Neural crest cell (in vitro differentiated cells): ENCODE measurements at places on chromosomes 2 and 18.

DNA sequence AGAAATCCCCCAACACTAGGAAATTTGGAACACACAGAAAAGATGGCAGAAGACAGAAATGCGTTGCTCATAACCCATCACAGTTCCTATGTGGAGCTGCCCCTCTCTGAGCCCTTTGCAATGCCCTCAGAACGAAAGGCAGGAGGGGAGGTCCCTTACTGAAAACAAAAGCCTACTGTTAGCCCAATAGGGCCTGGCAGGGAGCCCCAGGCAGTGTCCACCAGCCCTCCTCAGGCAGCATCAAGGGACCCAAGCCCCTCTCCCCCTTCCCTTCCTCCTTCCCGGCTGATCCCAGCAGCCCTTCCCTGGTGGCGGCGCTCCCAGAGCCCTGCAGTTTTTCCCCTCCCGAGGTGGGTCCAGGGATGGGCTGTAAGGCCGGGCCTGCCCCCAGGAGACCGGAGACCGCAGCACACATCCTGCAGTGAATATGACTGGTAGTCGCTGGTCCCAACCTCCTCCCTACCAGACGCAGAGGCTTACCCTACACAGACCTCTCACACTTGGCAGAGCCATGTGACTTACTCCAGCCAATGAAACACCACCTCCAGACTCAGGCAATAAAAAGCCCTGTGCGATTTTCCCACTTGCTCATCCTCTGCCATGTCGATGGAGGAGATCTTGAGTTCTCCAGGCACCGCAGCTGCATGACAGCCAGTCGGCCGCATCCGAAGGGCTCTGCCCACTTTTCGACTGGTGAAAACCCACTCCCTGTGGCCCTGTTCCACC is 19.4 kb upstream of the DUSP2 start:
- no peak for DNase-seq

DNA sequence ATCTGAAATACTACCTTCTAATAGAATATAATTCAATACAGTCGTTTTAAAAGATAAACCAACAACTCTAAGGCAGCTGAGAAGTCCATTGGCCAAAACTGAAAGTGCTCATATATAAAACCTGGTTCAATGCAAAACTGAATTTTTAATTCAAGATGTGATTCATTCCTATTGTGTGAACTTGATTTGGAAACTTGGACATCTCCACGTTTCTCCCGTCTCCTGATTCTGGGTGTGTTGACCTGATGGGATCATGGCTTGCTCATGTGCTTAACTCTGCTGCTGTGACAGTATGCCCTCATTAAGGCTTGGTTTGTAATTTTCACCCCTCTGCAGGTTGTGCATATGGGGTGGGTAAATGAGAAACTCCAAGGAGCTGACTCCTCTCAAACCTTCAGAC is 166.3 kb upstream of the TPO start:
- no peak for DNase-seq

GRCh38 chr2:162196638-162197037 is 44.6 kb upstream of the GCG start:
- DNase-seq = no peak

GRCh38 chr2:106336737-106337136 is 131.5 kb downstream of the RGPD3 start:
- DNase-seq = no peak

DNA sequence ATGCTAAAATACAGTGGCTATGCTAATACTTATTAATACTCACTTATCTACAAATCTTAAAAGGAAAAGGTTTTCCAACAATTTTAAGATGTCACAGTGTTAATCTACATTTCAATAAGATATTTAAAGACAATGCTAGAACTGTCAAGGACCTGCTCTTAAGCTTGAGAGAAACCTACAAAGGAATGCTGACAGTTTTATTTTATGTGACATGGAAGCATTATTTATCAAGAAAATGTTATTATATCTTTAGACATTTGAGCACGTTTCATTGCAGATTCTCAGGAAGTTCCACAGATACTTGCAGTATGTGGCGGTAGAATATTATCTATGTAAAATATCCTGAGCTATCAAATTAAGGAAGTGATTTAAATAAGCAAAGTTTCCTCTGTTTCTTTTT is 1255.7 kb upstream of the ZEB2 start:
- no peak for DNase-seq

- no peak for DNase-seq
Observed at GRCh38 chr2:20227894-20228505, 3.1 kb upstream of the SDC1 start.

- no peak for DNase-seq
Observed at GRCh38 chr2:159103411-159103810, 135.0 kb downstream of the TANC1 start.

GRCh38 chr2:173860566-173860965 is 104.6 kb downstream of the SP3 start:
- no peak for DNase-seq

GRCh38 chr2:17303521-17303920 is 214.7 kb downstream of the RAD51AP2 start:
- no peak for DNase-seq

DNA sequence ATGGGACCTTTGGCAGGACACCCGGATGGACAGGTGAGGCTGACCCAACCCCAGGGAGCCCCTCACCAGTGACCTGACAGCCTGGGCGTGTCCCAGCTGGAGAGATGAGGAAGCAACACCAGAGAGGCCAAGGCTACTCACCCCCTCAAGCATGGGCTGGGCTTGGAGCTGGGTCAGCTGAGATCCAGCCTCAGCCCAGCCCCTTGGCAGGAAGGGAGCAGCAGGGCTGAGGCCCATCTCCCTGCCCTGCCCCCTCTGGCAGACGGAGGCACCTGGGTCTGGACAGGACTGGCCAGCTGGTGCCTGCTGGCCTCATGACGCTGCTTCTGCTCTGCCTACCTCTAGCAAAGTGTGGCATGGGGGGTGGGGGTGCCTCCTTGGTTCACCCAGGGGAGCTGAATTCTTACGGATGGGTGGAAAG is 37.8 kb downstream of the HS6ST1 start:
- no peak for DNase-seq

DNA sequence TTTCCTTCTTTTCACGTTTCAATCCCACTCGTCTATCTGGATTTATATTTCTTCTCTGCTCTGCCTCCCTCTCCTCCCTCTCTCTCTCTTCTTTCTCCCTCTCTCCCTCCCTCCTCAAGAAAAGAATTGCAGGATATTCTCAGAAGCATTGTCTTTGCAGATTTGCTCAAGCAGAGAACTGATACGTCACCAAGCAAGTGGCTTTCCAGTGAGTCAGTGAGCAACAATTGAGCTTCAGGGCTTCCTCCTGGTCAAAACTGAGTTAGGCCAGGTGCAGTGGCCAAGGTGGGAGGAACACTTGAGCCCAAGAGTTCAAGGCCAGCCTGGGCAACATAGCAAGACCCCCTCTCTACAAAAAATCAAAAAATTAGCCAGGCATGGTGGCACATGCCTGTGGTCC is 151.1 kb downstream of the SMAD2 start:
- DNase-seq = no peak

GRCh38 chr2:21633466-21633865 is 509.7 kb downstream of the TDRD15 start:
- DNase-seq = no peak

GRCh38 chr2:200655918-200656580 is 70.2 kb downstream of the AOX1 start:
- no peak for DNase-seq

DNA sequence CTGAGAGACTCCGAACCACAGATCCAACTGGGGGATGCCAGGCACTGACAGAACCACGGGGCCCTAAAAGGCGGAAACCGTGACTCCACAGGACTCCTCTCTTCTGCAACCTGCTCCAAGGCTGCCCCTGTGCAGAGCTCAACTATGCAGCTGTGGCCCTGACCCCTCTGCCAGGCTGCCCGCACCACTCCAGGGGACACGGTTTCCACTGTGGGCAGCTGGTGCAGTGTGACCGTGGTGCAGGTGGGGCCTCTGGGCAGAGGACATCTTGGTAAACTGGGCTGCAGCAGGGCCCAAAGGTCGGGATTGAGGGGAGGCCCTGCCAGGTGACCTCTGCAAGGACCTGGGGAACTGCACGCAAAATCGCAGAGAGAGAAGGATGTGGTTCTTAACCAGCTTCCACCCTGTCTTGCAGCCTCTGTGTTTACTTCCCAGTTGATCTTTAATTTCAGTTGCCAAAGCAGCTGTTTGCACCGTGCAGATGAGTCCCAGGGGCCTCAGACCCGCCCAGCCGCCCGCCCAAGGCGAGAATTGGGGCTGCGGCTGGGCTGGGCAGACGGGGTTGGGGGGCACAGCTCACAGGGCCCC is 104.6 kb upstream of the CTDP1 start:
- DNase-seq = no peak

DNA sequence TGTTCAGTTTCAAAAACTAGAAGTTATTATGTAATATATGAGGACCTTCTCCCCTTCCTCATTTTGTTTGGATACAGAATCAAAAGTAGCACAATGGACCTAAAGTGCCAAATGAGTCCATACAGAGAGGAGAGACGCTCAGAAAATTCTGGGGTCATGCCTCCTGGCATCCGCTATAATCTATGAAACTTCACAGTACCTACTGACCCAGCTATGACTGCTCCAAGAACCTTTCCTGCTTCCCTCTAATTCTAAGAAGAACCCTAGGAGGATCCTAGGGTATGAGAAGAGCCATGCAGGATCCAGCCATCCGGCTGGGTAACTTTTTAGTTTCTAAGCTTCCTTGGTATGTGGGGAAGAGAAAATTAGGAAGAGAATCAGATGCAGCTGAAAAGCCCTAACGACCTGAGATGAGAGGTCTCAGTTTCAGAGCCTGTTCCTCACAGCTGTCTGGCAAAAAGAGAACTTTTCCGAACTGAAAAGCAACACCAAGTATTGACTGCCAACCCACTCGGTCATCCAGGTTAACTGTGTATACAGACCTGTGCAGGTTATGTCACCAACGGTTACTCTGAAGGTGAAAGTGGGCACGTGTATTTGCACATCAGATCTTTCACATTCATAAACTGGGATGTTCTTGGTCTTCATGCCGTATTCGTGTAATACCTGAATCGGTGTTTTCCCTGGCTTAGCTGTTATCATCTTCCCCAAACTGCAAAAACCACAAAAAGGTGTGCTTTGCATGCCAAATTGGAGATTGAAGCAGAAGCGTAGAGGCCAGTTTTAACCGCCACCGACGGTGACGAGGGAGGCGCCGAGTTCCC is 1.1 kb downstream of the PRKRA start:
- no peak for DNase-seq

GRCh38 chr2:172821370-172822338 is 86.0 kb downstream of the RAPGEF4 start:
- no peak for DNase-seq

- DNase-seq = no peak
Observed at GRCh38 chr2:53584986-53585385, 182.6 kb upstream of the CHAC2 start.

GRCh38 chr18:48786455-48787202 is 164.1 kb downstream of the SMAD7 start:
- DNase-seq = no peak
